ENCODE measurements at places on chromosomes 13 and 19.

- DNase-seq: no peak
Observed at GRCh38 chr13:100176801-100177400, 88.0 kb downstream of the PCCA start.

- peak; percentile 77 for DNase-seq
Observed at GRCh38 chr19:16262618-16263017, 62.0 kb upstream of the KLF2 start.

DNA sequence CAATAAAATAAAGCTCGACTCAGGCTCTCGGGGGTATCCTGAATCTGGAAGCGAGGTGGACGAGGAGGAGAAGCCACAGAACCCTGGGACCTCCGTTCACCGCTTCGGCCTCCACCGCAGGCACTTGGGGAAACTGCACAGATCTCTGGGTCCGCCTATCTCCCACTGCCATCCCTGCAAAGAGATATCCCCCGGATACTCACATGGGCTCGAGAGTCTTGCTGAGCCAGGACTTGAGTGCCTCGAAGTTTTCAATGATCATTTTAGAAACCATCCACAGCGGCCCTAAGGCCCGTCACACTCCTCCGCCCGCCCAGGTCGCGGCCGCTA is 589 bp downstream of the RBM26 start:
- peak; percentile 62 for DNase-seq

DNA sequence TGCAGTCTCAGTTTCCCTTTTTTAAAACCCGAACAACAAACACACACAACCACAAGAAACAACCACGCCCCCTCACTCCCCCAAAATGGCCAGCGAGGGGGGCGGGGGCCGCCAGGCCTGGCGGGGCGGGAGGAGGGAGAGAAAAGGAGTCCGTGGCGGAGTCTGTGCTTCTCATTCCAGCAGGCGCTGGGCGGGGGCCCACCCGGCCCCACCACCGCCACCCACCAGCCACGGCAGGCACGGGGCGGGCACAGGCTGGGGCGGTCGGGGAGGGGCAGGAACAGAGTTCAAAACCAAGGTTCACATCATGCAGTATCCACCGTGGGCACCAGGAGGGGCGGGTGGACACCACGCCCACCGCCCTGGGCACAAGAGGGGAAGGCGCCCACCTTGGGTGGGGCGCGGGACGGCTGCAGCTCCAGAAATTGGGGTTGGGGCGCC is 12.9 kb downstream of the DPF1 start:
- no peak for DNase-seq

DNA sequence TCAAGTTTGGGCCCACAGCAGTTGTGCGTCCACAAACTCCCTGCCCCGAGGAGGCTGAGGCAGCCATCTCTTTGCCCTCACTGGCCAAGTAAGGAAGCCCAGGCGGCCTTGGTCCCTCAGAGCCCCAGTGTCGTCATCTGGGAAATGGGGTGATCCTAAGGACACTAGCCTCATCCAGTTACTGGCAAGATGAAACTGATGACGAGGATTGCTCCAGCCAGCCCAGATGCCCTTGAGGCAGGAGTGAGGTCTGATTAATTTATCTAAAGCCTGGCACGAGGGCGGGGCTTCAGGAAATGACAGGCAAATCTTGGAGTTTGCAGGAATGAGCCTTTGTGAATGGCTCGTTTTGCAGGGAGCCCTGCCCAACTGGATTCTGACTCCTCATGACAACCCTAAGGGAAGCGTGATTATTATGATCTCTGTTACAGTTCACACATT is 5.6 kb downstream of the LIPE start:
- no peak for DNase-seq

GRCh38 chr13:101185606-101186005 is 230.7 kb downstream of the NALCN start:
- no peak for DNase-seq

GRCh38 chr13:19601749-19602725 is 31.4 kb upstream of the MPHOSPH8 start:
- DNase-seq: peak; percentile 70

GRCh38 chr13:21673539-21673788 is 2.6 kb downstream of the FGF9 start:
- DNase-seq: peak; percentile 46

GRCh38 chr19:812747-813218 is 9.0 kb downstream of the PLPPR3 start:
- DNase-seq: no peak

All from hematopoietic multipotent progenitor cell treated with erythropoietin and hydrocortisone succinate and interleukin-3 and kit ligand, for 6 days (in vitro differentiated cells).